Non-pigmented ciliary epithelial cell (primary cell): ENCODE measurements at places on chromosomes 3 and 15.

- DNase-seq: no peak
Observed at GRCh38 chr3:3157484-3157883, 22.0 kb downstream of the CRBN start.

GRCh38 chr3:127411083-127411727, 123.4 kb upstream of the PRR20G start:
- no peak for DNase-seq

GRCh38 chr3:184786280-184786941, 25.6 kb upstream of the VPS8 start:
- DNase-seq: peak; percentile 57

DNA sequence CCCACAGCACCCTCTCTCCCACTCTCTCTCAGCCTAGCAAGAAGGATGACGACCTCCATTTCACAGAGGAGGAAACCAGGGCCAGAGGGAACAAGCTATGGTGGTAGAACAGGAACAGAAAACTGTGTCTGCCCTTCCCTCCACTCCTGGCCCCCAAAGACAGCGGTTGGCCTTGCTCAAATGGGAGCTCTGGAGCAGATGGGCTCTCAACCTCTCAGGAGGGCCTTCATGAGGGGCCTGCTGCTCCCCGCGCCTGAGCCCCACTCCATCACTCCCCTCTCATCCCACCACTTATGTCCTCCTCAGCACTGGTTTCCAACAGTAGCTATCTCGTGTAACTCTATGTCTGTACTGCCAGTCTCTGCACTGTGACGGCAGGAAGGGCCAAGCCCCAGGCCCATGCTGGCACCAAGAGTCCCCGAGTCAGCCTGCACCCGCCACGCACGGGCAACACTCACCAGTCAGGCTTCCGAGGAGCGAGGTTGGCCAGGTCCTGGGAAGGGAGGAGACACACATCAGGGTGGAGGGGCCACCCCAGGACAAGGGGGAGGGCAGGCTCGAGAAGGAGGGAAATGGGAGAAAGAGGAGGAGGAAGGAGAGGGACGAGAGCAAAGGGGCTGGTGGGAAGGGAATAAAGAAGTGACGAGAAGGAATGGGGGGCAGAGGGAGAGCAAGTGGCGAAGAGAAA, 45.5 kb downstream of the PTH1R start:
- no peak for DNase-seq

DNA sequence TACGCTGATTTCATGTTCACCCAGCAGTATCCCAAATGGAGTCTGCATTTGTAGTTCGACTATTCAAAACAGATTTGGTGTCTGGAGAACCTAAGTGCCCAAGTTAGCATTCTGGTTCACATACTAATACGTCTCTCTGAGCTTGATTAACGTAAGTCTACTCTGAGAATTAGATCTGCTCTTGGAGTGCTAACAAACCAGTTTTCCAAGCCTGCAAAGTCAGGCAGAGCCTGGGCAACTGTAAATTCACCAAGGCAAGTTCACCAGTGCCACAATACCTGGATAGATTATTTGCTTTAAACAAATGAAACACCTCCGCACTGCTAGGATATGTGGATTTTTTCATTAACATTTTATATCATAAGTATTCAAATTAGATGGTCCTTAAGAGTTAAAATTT, 912.6 kb downstream of the ROBO1 start:
- DNase-seq: no peak

DNA sequence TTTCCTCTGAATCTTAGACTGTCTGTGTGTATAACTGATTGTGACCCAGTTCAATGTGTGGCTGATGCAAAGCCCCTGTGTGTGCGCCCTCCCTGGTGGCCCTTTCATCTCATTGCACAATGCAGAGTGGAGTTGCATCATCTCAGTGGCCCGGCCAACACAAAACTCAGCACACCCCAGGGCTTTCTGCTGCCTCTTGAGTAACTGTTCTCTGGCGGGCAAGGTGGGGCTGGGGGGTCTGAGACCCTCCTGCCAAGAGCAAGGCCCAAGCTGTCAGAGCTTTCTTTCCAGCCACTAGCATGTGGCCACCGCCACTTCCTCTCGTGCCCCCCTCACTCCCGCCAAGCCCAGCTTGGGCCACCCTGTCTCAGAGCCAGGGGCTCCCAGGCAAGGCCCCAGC, 80.7 kb upstream of the ALDH1L1 start:
- DNase-seq: no peak

DNA sequence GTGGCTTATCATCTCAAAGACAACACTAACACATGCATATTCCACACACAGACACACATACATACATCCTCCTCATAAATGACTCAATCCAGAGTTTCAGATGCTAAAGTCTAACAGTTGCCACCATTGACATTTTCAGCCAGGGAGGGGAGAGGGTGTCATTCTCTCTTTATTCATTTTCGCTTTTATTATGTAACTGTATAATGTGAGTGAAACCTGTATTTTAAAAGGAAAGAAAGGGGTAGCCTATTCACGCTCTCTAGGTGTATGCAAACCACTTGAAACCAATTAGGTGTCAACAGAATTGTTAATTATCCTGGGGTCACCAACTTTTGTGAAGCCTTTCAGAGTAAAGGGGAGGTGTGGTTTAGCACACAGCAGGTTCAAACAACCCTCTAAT, 1282.9 kb downstream of the ROBO2 start:
- no peak for DNase-seq

- DNase-seq: no peak
Observed at GRCh38 chr3:124802702-124803101, 72.5 kb downstream of the UMPS start.

DNA sequence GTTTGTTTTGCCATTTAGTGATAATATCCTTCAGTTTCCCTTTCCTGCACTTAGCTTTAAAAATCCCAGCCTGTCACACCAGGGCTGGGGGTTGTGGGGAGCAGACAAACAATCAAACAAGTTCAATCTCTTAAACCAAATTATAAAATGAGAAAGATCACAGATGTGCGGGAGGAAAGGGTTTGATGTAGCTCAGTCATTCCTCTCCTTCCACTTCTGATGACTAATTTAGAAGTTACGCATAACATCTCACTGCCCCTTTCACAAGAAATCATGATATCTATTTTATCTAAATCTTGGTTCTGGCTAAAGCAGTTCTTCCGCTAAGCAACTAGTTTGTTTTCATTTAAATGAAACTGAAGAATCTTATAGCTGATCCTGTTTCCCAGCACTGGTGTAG, 34.1 kb upstream of the ATG7 start:
- DNase-seq: peak; percentile 88

DNA sequence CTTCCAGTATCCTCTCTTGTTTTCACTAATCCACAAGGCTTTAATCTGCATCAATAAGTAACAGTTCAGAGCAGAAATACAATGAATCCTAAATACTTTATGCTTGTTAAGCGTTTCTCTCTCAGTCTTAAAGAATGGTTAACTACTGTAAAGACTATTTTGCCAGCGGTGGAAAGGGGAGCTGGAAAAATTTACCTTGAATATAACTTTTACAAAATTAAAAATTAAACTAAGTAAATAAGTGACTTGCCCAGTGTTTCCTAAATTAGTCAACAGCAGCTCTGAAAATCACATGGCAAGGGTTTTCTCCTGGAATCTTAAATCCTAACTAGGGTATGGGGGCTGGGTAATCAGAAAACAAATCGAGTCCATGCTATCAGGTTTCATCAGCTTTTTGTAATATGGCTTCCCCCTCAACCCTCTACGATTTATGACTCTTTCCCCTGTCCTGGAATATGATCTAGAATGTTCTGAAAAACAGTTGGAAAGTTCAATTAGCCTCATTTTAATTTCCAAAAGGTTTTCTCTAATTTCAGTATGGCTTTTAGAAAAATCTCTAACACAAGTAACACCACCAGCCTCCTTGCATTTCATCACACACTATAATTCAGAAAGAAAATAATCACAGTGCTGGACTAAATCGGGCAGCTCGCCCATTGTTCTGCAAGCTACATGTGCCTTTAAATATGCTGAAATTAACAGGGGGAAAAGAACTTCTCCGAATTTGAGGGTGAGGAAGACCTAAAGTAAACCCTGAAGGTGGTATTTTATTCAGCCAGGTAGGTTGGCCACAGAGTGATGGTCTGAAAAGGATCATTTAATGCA, 133.5 kb downstream of the ADAMTS9 start:
- DNase-seq: no peak

GRCh38 chr15:76447728-76448441, 111.3 kb downstream of the ISL2 start:
- DNase-seq: no peak

- no peak for DNase-seq
Observed at GRCh38 chr3:67706934-67707333, 52.5 kb upstream of the SUCLG2 start.

DNA sequence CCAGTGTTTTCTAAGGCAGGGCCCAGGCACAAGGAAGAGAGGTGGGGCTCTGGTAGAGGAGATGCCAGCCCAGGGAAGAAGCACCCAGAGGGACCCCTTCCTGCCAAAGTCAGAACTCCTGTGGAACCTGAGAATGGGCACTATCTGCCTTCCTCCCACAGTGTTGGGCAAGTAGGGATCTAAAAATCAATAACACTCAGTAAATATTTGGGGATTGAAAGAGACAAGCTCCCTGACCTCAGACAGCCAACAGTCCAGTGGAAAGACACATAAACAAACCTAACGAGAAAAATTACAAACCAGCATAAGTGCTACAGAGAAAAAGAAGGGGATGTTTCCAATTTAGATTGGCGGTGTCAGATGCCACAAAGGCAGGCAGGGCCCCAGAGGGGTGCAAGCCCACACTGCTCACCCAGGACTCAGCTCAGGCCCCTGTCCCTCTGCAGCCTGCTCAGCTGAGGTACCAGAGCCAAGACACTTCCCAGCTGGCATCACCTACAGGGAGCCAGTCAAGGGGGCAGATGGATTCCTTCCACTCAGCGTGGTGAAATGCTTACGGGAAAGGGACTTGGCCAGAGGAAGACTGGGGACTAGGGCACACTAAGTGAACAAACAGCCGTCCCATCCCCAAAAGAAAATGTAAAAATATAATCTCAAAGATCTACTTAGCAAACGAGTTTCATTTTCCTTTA, 15.9 kb downstream of the ADCY5 start:
- DNase-seq: no peak

DNA sequence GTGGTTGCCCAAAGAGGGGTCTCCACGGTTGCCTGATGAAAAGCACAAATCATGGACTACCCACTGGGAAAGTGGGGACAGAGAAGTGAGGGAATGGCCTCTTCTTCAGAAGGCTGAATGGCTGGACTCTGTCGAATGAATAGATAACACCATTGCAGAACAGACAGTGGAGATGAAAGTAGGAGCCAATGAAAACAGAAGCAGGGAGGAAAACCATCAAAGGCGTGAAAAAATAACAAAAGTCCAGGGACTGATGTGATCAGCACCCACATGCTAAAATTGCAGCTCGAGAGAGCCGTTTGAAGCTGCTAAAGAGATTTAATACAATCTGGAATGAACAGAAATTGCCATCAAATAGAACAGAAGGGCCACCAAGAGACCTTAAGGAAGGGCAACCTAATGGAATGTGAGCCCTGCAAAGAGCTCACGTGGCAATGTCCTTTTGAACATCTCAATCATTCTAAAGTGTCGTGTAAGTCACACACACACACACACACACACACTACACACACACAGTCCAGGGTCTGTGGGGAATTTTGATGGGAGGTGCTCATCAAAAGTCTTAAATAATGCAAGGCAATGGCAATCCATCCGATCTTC, 130.9 kb upstream of the ICE2 start:
- no peak for DNase-seq

DNA sequence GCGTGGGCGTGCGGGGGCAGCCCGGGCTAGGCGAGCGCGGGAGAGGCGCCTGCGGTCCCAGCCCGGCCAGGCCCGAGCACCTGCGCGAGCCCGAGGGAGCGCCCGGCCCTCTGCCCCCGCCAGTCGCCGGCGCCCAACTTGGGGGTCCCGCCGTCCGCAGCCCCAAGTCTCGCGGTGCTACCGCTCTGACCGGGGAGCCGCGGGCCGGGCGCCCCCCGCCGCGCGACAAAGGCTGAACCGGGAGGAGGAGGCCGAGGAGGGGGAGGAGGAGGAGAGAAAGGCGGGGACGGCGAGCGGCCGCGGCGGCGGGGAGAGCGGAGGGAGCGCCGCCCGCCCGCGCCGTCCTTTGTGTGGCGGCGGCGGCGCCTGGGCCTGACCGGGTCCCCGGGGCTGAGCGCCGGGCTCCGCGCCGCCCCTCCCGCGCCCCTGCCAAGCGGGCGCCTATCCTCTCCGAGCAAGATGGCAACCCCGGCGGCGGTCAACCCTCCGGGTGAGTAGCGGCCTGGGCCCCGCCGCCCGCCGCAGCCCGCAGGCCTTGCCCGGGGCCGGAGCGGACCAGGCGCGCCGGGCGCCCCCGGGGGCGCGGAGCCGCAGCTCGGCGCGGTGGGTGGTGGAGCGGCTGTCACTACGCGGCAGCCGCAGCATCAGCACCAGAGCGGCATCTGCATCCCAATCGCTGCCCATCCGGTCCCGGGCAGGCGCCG, at the start of gene ARNT2:
ARNT2 (plus strand) TSS at position 326 of the 704 bp plus-strand sequence; CDS start at position 460, 134 bp downstream.
- DNase-seq: no peak

- DNase-seq: no peak
Observed at GRCh38 chr3:86938416-86939105, 52.4 kb downstream of the VGLL3 start.

GRCh38 chr3:170421111-170421641, 2.5 kb downstream of the CLDN11 start:
- no peak for DNase-seq

GRCh38 chr3:128356822-128357221, 109.9 kb downstream of the DNAJB8 start:
- DNase-seq: no peak

GRCh38 chr15:54082836-54083492, 104.7 kb downstream of the UNC13C start:
- DNase-seq: no peak

- DNase-seq: no peak
Observed at GRCh38 chr3:16739541-16740105, 134.4 kb upstream of the DAZL start.

DNA sequence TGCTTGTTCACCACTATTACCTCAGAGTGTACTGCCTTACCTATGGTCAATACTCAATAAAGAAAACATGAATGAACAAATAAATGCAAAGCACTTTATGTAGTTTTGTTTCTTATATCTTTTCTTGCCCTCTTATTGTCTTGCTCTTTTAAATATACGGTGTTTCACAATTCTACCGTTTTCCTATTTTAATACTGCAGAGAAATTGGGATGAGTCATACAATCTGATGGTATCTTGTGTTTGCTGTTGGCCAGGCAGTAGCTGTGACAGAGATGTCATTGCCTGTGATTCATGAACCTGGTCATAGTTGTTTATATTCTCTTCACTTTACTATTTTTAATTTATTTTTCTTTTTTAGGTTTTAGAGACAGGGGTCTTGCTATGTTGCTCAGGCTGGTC, 48.3 kb downstream of the SERP1 start:
- peak; percentile 20 for DNase-seq

DNA sequence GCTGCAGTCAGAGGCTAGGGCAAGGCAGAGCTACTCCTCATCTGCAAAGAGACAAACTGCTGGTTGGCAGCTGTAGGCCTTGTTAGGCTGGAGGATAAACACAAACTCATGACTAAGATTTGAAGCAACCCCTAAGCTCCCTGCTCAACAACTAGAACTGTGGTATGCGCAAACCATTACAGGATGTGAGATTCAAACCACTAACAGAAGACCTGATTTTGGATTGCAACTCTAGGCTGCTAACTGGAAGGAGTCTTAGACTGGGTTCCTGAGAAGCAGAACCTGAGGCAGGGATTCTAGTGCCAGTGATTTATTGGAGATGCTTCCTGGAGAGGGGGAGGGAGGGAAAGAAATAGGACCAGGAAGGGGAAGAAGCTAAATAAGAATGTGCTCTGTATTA, 22.5 kb downstream of the CCR4 start:
- peak; percentile 9 for DNase-seq

- no peak for DNase-seq
Observed at GRCh38 chr15:64461721-64462162, 1.4 kb downstream of the ZNF609 start.
